ENCODE measurements at places on chromosomes 3 and 15.

DNA sequence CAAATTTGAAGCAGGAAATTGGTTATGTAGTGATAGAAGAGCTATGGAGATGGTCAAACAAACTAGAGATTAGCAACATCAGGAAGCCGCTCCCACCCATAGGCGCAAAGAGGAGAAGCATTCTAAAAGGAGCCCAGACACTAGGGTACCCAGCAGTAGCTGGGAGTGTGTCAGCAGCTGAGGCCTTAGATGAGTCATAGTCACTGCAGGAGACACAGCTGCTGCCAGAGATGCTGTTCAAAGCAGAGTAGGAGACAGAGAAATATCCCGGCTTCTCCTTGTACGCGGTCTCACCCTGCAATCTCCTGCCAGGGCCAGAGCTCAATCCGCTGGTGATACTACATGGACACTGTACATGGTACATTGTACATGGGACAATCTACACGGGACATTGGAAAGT, 61.9 kb downstream of the VGLL3 start:
- DNase-seq = no peak

DNA sequence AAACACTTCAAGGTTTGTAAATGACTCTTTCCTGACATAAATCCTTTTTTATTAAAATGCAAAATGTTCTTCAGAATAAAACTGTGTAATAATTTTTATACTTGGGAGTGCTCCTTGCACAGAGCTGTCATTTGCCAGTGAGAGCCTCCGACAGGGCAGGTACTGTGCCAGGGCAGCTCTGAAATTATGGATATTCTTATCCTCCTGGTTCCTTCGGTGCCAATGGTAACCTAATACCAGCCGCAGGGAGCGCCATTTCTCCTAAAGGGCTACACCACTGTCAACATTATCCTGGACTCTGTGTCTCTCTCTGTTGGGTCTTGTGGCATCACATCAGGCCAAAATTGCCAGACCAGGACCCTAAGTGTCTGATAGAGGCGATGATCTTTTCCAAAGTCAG, 33.0 kb downstream of the CHDH start:
- DNase-seq = no peak

DNA sequence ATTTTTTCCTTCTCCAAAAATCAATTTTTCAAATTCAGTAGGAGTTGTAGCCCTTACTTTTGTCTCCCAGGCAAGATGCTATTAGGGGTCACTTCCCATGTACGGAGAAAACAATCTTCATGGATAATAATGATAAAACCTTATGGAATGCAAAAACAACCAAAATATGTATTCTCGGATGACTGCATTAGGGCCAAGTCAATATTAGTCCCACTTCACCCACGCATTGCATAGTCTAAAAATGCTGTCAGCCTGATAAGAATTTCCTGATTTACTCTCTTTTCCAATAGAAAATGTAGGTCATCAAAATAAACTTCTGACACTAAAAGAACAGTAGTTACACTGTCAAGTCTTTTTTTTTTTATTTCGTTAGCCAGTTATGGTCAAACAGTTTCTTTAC, 2.7 kb downstream of the VGLL3 start:
- peak; percentile 91 for DNase-seq

GRCh38 chr15:89998141-89998661, 2.9 kb upstream of the ZNF710 start:
- DNase-seq = peak; percentile 85

- peak; percentile 13 for DNase-seq
Measured at GRCh38 chr3:79514069-79514468, 253.7 kb downstream of the ROBO1 start.

- DNase-seq = peak; percentile 57
Measured at GRCh38 chr3:135706758-135707375, 258.7 kb upstream of the PPP2R3A start.

- DNase-seq = no peak
Measured at GRCh38 chr15:64892847-64893403, 18.8 kb upstream of the ANKDD1A start.

DNA sequence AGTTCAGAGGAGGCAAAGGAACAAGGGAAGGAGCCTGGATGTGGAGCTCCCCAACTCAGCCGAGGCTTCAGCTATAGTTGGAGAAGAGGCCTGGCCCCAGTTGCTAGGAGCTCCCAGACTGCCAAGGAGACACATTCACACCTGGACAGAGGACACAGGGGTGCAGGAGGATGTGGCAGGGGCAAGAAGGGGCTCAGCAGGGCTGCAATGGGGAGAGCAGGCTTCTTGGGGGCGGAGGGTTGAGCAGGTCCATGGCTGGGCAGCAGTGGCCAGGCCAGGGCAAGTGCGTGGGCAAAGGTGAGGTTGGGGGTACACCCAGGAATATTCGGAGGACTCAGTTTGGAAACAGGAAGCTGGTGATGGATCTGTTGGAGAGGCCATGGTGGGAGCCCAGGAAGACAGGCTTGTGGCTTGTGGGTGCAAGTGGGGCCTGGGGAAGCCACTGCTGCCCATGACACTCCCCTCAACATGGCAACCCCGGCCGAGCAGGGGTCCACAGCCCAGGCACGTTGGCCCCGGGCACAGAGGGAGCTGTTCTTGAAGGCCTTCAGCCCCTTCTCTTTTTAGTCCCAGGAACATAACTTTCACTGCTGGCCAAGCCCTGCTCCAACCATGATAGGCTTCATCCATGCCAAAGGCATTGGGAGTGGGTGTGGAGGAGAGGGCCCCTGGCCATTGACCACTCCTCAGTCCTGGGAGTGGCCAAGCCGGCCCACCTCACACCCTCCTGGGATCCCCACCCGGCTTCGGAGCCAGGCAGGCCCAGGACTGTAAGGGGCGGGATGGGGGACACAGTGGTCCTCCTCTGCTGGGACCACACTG, 33.3 kb downstream of the TSPAN3 start:
- DNase-seq = no peak

- peak; percentile 88 for DNase-seq
Measured at GRCh38 chr3:112647122-112647521, 6.2 kb upstream of the CCDC80 start.

DNA sequence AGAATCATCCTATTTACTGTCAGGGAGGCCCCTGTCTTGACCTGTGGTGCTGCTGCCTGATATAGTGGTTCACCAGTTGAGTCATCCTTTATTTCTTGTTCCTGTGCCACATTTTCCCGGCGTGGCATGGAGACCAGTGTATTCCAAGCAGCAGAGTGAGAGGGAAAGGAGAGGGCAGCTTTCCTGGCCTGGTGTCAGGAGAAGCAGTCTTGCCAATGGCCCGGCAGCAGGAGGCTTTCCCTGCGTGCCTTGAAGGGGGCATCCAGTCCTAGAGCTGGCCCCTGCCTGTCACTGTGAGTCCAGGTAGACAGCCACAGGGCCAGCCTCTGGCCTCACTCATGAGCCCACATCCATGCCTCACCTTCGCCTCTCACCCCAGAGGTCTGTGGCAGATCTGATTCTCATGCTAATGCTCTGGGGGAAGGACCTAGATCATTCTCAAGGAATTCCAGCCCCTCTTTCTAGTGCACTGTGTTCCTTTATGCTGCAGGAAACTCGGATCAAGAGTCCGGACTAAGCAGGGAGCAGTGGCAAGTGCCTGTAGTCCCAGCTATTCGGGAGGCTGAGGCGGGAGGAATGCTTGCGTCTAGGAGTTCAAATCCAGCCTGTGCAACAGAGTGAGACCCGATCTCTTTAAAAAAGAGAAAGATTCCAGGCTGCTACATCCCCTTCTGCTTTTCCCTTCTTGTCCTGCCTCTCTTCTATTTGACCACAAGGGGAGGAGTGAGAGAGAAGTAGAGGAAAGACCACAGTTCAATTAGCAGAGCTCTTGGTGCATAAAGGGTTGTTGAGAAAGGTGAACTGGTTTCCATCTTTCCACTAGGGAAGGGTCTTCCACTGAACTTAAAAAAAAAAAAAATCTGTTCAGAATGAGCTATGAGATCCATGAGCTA, 66.8 kb upstream of the HACD2 start:
- DNase-seq = no peak

DNA sequence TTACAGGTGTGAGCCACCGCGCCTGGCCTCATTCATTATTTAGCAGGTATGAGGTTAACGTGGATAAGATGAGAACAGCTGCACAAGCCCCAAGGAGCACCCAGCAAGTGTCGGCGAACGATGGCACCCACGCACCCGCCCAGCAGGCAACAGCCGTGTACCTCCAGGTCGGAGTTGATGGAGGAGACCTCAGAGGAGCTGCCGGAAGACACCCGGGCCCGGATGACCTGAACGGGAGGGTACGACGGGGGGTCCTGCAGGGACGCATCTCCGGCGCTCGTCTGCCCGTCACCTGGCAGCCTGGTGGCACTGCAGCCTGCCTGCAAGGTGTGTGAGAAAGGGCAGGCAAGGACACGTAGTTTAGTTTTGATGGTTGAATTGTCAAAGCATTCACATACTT, 29.1 kb downstream of the TMEM44 start:
- no peak for DNase-seq

GRCh38 chr3:94619643-94620042, 556.8 kb downstream of the NSUN3 start:
- DNase-seq = no peak

DNA sequence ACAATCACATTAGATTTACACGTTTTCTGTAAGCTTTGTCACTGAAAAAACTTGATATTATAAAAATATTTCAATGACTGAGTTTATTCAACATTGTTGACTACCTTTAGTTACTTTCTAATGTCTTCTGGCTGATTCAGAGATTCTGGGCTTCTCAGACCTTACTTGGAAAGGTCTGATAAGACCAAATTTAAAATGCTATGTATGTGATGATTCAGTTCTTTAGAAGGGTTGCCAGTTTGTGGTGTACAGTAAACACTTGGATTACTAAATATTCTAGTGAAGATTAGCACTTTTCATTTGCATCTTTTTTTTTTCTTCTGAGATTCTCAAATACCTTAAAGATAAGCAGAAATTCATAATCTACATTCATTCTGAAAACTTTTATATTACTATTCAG, 49.8 kb downstream of the SGO1 start:
- DNase-seq = peak; percentile 42

DNA sequence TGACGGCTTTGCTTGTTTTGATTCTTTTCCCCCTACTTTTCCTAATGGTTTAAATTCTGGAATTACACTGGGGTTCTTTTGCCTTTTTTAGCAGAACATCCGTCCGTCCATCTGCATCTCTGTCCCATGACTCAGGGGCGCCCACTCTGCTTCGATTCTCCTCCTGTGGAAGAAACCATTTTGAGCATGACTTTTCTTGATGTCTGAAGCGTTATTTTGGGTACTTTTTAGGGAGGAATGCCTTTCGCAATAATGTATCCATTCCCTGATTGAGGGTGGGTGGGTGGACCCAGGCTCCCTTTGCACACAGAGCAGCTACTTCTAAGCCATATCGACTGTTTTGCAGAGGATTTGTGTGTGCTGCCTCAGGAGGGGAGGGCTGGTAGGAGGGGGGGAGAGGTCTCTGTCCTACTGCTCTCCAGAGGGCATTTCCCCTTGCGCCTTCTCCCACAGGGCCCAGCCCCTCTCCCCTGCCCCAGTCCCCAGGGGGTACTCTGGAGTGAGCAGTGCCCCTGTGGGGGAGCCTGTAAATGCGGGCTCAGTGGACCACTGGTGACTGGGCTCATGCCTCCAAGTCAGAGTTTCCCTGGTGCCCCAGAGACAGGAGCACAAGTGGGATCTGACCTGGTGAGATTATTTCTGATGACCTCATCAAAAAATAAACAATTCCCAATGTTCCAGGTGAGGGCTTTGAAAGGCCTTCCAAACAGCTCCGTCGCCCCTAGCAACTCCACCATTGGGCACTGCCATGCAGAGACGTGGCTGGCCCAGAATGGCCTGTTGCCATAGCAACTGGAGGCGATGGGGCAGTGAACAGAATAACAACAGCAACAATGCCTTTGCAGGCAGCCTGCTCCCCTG, 19.5 kb upstream of the BSN start:
- DNase-seq = no peak

GRCh38 chr3:138331143-138331894, 1.7 kb upstream of the NME9 start:
- DNase-seq = no peak

GRCh38 chr3:168024537-168024941, 71.2 kb downstream of the GOLIM4 start:
- no peak for DNase-seq

DNA sequence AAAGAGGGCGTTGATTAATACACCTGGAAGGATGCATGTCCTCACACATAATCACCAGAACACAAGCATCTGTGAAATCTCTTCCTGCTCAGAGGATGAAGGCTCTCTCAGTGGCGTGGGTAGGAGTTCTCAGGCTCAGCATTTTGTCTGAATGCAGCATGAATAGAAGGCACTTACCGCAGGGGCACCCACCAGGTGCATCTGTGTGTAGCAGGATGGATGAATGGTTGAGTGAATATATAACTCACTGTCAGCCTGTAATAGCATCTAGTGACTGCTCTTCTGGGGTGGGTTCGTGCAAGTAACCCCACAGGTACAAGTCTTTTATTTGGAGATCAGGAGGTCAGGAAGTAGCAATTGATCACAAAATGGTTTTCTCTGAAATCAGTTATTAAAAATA, 143.0 kb downstream of the SQOR start:
- DNase-seq = no peak

- DNase-seq = no peak
Measured at GRCh38 chr3:197296545-197296944, 1.9 kb downstream of the DLG1 start.

DNA sequence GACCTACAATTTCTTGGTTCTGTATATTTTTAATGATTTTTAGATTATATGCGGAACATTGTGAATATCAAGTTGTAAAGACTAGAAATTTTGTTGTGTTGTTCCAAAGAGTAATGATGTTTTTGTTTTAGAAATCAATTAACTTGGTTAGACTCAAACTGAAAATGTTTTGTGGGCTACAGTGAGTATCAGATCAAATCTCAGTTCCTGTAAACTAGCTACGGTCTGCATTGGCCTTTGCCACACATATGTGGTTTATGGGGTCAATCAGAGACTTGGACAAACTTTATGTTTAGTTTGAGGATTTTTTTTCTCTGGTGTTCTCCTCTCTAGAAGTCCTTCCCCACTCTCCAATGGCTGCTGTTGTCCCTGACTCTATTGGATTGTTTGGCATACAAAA, 308.0 kb upstream of the THRB start:
- no peak for DNase-seq

DNA sequence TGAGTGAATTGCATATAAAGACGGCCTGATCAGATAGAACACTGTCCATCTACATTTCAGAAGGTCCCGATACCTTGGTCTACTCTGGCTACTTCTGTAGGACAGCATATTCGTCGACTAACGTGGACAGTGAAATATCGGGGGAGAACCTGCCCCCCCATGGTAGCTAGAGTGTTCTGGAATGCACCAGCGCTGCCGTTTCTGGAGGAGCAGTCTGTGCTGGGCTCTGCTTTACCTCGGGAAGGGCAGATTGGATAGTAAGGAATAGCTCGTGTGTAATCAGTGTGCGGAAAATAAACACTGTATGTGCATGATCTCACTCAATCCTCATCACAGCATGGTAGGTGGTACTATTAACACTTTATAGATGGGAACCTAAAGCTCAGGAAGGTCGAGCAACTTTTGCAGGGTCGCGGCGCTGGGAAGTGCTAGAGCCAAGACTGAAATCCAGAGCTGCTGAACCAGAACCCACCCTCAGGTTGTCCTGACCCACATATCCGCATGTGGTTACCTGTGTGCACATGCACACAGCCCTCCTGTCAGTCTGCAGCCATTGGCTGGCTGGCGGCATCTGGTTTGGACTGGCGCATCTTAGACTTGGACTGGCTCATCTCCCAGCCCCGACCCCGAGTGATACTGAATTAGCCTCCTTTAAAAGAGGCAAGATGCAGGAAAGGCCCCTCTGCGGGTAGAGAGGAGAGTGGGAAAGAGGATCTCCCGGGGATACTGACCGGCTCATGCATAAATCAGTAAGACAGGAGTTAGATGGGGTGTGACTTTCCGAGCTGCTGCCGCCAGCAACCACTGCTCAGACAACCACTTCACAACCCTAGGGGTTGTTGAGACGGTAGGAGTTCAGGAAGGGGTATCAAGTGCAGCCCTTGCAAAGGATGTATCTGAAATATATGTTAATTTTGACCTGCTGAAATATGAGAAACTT, 155.0 kb upstream of the BHLHE40 start:
- no peak for DNase-seq

All from NCI-H226 (cell line).